ENCODE measurements at places on chromosomes 3 and 15. TPM values are rescaled to one million over a fixed set of nuclear protein-coding genes. Genes with fewer than 3 reads are reported as not detected.

GRCh38 chr15:75199357-75199940 is 2.2 kb upstream of the C15orf39 start:
- DNase-seq, result no peak

GRCh38 chr3:9179826-9180763 is 69.4 kb downstream of the SRGAP3 start:
- DNase-seq, result no peak

DNA sequence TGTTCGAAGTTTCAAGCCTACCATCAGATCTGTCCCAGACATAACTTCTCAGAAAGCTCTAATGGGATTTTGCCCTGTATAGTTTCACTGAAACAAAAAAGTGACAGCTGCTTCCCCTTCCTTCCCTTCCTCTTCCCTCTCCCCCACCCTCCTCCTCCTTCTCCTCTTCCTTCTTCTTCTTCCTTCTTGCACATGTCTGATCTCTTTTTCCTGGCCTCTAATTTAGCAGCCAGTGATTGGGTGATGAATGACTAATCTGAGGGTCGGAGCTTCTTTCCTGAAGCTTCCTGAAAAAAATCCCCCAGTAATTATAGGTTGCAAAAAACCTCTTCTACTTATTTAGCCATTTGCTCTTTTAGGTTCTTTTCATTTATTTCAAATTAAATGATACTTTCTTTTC is 168.7 kb downstream of the POTEB3 start:
- DNase-seq, result no peak

DNA sequence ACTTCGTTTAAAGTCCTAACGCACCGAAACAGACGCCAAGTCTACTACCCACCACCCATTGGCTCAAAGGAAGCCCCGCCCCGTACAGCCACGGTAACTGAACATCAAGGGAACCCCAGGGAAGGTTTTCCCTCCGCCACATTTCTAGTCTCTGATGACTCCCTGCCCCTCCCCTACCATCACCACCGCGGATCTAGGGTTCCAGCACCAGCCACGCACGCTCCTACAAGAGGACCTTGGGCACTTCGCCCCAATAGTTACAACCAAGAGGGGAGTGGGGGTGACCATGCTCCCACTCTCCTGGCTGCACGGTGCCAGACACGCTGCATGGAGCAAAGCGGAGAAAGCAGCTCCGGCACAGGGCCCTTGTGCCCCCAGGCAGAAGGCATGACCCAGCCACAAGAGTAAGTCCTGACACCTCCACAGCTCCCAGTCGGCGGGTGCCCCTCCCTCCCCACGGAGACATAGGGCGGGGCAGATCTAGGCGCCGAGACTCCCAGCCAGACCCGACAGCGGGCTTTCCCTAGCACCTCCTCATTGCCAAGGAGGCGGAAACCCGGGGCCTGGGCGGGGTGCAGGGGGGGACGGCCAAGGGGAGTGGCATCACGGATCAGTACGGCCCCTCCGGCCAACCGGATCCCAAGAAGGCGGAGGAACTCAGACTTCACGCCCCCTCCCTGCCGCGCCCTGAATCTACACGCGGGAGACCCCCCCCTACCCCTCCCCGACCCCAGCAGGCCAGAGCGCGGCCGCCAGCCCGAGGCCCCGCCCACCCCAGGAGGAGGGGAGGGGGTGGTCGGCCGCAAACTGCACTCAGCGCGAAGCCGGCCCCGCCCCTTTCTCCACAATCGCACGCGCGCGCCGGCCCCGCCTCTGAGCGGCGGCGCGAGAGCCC is 936 bp downstream of the SIN3A start:
- DNase-seq, result peak; percentile 86

- DNase-seq, result no peak
Observed at GRCh38 chr3:106305127-106305526, 436.3 kb upstream of the CBLB start.

DNA sequence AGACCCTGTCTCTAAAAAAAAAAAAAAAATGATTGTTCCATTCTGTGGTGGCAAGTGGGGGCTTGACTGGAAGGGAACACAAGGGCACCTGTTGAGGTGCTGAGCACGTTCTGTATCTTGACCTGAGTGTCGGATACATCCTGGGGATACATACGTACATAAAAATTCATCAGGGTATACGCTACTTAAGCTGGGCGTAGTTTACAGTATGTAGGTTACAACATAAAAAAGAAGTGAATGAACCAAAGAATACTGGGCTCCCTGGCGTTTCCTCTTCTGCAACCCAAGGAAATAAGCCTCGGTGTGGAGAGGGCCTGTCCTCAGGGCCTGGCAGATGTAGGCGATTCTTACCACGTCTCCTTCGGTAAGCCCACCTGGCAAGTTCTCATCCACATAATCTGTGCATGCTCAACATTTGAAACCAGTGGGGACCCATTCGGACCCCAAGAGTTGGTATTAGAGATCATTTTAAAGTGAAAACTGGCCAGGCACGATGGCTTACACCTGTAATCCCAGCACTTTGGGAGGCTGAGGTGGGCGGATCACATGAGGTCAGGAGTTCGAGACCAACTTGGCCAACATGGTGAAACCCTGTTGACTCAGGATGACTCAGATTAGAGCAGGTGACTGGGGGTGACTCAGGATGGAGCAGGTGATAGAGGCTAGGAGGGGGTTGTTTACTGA is 5.1 kb upstream of the MUC20 start:
- DNase-seq, result no peak

GRCh38 chr3:102178817-102179216 is 256.0 kb upstream of the ZPLD1 start:
- no peak for DNase-seq

- no peak for DNase-seq
Observed at GRCh38 chr3:54772746-54773145, 155.1 kb downstream of the LRTM1 start.

- DNase-seq, result no peak
Observed at GRCh38 chr15:66565141-66565641, 607 bp downstream of the LCTL start.

GRCh38 chr3:23072693-23073092 is 130.4 kb upstream of the UBE2E2 start:
- no peak for DNase-seq

DNA sequence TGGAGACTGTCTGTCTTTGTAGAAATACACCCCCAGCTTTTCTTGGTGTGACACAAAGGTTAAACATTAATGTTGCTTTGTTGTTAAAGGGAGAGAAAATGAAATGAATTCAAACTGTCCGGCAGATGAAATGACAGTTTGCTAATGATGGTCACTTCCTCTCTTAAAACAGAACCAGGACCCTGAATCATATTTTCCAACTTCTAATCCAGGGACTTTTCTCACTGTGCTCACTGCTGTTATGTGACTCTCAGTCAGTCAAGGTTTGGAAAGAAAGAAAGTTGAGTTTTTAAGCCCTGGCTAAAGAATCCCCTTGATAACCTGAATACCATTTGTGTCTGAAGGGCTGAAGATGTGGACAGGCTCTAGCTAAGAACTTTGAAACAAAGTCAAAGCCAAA is 215.8 kb downstream of the AGBL1 start:
- no peak for DNase-seq

- no peak for DNase-seq
Observed at GRCh38 chr3:195249858-195250464, 21.0 kb downstream of the XXYLT1 start.

DNA sequence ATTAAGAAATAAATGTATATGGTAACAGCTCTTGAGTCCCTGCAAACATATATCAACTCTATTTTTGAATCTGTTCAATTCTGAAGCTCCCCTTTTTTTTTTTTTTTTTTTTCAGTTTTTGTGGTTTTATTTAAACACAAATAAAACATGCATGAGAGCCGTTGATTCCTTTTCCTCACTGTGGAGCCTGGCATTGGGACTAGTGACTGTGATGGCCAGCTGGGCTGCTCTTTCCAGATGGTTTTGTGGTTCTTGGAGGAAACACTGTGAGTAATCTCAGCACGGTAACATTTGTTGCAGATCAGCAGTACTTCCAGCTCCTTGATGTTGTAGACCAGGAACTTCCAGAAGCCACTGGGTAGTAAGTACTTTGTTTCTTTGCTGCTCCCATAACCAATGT is 15.9 kb downstream of the EMC7 start:
- peak; percentile 20 for DNase-seq

DNA sequence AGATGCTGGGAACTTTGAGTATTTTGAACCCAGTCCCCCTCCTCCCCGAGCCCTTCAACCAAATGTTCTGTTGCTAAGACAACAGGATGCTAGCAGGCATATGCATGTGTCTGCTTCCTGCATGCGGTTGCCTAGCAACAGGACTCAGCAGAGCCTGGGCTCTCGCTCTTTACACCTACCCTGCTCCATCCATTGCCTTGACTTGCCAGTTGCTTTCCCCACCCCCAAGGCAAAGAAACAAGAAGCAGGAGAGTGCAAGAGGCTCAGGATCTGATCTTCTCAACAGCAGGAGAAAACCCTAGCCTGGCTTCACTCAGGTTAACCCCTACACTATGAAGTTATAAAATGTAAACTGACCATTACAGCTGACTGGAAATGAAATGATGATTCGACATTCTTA is 393.0 kb downstream of the IGSF11 start:
- DNase-seq, result peak; percentile 14

- no peak for DNase-seq
Observed at GRCh38 chr3:65861718-65862117, 177.0 kb downstream of the MAGI1 start.

GRCh38 chr3:278300-279064 is 81.9 kb downstream of the CHL1 start:
- peak; percentile 50 for DNase-seq

DNA sequence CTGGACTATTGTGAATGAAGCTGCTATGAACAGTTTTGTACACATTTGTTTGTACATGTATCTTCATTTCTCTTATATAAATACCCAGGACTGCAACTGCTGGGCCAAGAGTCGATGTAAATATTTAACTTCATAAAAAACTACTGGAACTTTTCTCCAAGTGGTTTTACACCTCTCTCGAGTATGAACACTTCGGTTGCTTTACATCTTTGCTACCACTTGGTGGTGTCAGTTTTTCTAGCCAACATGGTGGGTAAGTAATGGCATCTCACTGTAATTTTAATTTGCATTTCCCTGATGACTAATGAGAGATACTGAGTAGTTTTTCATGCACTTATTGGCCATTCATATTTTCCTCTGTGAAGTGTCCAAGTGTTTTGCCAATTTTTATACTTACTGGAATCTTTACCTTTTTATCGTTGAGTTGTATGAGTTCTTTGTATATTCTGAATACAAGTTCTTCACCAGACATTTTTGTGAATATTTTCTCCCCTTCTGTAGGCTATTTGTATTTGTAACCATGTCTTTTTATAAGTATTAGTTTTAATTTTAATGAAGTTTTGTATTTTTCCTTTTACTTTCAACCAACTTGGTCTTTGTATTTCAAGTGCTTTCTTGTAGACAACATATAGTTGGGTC is 44.4 kb downstream of the PCOLCE2 start:
- peak; percentile 26 for DNase-seq

DNA sequence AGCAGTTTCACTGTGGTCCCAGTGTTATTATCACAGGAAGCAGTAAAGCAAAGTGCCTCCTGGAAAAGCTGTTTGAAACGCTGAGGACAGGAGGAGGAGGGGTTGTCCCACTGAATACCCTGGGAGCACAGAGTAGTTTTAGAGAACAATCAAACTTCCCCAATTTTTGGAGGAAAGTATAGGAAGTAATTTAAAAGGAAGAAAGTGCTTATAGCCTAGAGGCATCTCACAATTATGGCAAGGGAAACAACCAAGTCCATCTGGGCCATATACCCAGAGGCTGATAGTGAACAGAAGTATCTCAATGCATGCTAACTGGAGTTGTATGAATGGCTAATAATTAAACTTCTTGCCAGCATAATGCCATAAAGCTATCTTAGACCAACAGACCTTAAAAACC is 137.2 kb upstream of the EPHA6 start:
- DNase-seq, result no peak

DNA sequence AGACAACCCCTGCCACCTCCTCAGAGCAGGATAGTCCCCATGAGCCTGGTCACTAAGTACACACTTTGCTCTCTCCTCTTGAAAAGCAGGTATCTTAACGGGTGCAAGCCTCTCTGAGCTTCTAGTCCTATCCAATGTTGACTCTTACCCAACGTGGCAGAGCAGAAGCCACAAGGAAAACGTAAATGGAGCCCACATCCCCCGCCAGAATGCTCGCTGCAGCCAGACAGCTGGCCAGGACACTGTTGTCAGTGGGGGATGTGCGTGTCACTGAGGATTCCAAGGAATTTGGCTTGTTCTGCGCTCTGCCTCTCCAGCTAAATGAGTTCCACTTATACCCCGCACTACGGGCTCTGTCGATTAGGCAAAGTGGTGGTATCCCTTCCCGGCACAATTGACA is 67.8 kb upstream of the IGF1R start:
- no peak for DNase-seq

GRCh38 chr3:46844881-46845312 is 18.3 kb downstream of the MYL3 start:
- no peak for DNase-seq

DNA sequence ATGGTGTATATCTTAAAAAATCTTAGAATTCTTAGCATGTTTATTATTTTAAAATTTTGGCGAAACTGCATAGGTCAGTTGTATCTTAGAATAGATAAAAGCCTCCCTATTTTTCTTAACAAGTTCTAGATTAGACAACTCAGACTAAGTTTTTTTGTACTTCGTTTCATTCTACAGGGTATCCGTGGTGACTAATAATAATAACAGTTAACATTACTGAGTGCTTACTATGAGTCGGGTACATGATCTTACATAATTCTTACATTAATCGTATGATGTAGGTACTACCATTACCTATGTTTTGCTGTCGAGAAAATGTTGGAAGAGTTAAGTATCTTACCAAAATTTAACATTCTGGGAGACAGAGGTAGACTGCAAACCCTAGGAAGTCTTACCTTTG is 60.7 kb downstream of the UBE2E2 start:
- no peak for DNase-seq

- no peak for DNase-seq
Observed at GRCh38 chr3:156750874-156751245, 75.3 kb upstream of the LEKR1 start.

DNA sequence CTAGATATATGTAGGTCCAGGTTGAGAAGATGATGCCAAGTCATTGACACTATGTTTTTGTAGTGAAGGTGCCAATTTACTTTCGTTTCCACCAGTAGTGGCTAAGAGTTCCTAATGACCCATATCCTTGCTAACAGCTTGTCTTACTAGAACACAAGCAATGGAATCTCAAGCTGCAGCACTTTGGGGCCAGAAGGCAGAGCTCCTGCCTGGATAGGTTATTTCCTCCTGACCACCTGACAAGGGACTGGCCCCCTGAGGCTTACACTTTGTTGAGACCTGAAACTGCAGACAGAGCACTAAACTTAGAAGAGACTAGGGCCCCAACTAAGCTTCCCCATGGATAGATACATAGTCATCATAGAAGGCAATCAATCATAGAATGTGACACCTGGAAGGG is 11.7 kb downstream of the ONECUT1 start:
- no peak for DNase-seq

- no peak for DNase-seq
Observed at GRCh38 chr15:62190274-62190673, 25.2 kb upstream of the C2CD4B start.

FBXO40 gene
- not detected for total RNA-seq

INSYN1 gene
- 22.2 TPM for total RNA-seq

SIDT1 gene
- not detected for total RNA-seq

RETNLB gene
- not detected for total RNA-seq

RHOV gene
- total RNA-seq, result 0.24 TPM

TMEM212 gene
- total RNA-seq, result not detected

LRRIQ4 gene
- total RNA-seq, result not detected

LCTL gene
- total RNA-seq, result not detected

SPG21 gene
- 111 TPM for total RNA-seq

CYP11A1 gene
- not detected for total RNA-seq

LIPH gene
- not detected for total RNA-seq

IMPG2 gene
- not detected for total RNA-seq

ITIH1 gene
- total RNA-seq, result not detected

MEX3B gene
- not detected for total RNA-seq
